ENCODE measurements at places on chromosomes 13 and 19.
A peak's percentile ranks its signal among the peaks of the same experiment; 100 is the strongest.

DNA sequence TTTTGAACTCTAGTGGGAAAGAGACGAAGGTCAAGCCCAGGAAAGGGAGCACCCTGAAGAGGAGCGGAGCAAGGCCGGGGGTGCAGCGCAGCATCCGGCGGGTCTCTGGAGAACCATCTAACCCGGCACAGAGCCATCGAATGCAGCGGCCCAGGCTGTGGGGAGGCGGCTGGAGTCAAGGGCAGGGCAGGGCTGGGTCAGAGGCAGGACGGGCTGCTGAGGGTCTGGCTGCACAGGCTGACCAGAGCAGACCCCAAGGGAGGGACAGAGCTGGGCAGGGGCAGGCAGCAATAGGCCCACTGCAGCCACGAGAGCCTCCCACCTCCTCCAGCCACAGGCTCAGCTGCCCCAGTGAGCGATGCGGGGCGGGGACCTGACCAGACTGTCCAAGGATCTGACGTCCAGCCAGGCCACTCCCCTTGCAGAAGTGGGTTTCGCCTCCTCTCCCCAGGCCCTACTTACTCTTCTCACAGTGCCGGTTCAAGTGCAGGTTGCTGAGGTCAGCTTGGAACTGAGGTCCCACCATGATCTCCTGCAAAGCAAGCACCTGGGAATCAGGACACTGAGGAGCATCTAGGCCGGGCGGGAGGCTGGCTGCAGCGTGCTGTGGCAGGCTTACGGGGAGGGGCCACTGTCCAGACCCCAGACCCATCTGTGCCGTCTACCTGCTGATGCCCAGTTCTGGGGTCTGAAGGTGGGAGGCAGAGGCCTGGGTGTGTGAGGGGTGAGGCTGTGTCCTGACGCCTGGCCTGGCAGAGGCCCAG, 19.2 kb downstream of the MIER2 start:
- no peak for DNase-seq

- no peak for DNase-seq
These were observed 310.2 kb downstream of the SLITRK5 start for GRCh38 chr13:87981416-87981815.

DNA sequence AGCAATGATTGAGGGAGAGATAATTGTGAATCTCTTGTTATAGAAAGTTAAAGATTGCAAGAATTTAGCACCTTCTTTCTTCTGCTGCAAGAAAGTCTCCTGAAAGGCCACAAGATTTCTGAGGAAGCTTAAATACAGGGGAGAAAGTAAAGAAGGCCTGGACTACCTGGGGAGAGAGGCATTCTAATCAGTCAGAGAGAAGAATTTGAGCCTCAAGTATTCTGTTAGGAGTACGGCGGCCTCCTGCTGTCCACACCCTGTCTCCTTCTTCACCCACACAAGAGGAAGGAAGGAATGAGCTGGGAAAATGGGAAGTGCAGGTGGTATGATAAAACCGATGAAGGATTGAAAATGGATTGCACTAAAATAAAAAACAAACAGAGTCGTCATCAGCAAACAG, 474.7 kb downstream of the DIAPH3 start:
- no peak for DNase-seq

DNA sequence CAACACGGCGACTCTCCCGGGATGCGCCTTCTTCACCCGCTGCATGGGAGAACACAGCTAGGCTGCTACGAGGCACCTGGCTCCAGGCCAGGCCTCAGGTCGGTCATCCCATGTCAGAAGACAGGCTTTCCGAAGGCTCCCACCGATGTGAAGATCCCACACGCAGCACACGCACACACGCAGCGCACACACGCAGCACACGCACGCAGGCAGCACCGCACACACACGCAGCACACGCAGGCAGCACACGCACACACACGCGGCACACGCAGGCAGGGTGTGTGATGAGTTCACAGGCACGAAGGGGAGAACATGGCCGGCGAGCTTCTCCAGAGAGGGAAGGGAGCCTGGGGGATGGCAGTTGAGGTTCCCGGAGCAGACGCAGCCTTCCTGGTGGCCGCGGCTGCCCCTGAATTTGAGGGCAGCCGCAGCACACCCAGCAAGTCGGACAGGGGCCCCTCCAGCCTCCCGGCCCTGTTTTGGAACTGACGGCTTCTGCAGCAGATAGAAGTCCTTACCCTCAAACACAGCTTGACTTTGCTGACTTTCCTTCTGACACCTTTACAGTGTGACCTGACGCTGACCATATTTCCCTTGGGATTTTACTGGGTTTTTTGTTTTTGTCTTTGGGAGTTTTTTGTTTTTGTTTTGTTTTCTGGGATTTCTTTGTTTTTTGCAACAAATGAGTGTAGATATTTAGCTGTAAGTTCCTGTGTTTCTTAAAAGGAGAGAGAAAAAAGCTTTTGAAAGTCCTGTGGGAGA, 55.9 kb downstream of the RASA3 start:
- no peak for DNase-seq

DNA sequence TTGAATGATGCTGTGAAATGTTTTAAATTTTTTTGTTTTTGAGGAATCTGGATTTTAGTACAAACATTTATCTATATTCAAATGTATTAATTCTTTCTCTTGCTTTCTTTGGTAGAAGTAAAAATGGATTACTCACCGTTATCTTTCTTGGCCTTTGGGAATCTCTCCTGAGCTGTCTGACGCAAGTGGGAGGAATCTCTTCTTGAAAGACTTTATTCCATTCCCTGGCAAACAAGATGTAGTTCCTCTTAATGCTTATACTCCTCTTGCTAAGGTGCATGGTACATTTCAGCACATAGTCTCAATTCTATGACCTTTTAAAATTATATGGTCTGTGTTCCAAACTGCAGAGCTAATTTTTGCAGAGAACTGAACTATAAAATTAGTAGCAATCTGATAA, 246.2 kb upstream of the SLC10A2 start:
- DNase-seq, result no peak

DNA sequence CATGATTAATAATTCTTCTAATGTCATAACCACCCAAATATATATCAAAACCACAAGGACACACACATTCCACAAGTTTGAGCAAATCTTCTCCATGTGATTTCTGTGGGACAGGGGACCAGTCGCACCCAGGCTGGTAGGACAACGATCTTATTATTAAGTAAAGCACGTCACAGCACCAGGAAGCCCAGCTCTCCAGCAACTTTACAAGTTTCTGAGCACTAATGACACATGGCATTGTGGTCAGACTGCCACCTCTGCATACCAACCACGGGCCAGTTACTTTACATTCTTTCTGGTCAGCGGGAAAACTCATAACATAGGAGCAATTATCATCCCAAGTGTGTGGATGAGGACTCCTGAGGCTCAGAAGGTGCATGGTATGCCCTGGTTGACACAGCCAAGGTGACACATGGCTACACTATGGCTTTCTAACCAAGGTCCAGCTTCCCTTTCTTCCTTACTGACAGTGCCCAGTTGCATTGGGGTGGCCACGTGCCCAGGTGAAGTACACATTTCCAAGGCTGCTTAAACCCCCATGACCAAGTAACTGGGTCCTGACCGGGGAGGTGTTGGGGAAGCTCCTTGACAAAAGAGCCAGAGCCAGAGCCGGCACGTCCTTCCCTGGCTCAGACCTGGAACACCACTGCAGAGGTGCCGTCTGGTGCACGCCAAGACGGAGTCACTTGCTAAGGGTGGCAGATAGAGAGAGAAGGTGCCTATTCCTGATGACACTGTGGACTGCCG, 27.4 kb downstream of the LATS2 start:
- peak; percentile 41 for DNase-seq

DNA sequence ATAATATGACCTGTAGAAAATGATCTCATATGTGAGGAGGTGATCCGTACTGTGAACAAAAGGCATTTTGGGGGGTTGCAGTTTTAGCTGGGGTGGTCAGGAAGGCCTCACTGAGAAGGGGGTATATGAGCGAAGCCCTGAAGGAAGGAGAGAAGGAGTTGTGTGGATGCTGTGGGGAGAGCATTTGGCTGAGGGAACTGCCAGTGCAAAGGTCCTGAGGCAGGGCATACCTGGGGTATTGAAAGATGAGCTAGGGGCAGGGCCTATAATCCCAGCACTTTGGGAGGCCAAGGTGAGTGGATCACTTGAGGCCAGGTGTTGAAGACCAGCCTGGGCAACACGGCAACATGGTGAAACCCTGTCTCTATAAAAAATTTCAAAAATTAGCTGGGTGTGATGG, 2.5 kb downstream of the SELENOV start:
- no peak for DNase-seq

DNA sequence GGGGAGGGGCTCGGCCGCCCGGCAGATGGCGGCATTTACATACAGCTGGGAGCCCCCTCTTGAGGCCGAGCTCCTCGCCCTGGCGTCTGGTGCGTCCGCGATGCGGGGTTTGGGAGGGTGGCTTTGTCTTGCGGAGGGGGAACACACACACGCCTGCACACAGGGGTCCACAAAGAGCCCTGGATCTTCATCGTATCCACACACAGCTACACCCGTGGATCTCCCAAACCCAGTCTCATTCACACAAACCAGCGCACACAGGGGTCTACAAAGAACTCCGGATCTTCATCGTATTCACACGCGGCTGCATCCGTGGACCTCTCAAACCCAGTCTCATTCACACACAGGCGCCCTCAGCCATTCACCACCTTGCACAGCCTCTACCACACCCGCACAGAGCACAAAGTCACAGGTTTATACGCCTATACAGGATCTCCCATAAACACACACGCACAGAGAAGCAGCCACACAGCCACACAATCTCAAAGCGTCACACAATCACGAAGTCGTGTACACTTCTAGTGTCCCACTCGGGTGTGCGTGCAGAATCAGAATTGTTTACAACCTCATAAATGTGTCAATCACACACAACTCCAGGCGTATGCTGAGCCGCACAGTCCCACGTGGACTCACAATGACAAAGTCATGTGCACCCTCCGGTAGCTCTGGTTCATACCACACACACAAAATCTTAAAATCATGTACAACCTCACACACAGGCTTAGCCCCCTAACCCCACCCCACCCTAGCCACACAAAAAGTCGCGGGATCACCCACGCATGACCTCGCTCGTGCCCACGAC, 550 bp upstream of the DLL3 start:
- peak; percentile 68 for DNase-seq

- no peak for DNase-seq
These were observed 31.3 kb upstream of the ASF1B start for GRCh38 chr19:14167576-14168138.

DNA sequence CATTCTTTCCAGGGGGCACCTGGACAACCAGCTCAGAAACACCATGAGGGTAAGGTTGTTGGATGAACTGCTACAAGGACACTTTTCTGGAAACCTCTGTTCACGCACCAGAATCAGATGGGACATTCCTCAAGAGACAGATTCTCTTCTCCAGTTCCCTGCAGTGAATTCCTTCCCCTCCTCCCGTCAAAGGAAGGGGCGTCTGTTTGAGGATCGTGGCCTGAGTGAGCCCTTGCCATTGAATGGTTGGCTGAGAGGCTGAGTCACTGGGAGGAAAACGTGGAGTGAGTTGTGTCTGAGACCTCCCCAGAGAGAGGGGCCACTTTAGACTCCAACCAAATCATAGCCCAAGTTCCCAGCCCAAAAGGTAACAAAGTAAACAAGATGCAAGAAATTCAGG, 79.4 kb upstream of the ZNF507 start:
- DNase-seq, result peak; percentile 57

DNA sequence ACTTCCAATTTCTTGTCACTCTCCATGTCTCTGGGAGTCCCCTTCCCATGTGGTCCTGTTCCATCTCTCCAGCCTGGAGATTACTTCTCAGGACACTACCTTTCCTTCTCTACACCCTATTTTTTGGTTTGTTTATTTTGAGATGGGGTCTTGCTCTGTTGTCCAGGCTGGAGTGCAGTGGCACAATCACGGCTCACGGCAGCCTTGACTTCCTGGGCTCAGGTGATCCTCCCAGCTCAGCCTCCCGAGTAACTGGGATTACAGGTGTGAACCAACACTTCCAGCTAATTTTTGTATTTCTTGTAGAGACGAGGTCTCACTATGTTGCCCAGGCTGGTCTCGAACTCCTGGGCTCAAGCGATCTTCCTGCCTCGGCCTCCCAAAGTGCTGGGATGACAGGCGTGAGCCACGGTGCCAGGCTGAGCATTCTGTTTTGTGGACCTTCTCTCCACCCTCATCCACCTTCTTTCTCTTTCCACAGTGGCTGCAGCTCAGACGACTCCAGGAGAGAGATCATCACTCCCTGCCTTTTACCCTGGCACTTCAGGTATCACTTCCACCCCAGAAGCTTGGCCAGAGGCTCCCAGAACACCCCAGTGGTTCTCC, 644 bp downstream of the HCST start:
- DNase-seq, result no peak

- DNase-seq, result no peak
These were observed 15.7 kb downstream of the SERPINE3 start for GRCh38 chr13:51355217-51355616.

- no peak for DNase-seq
These were observed 1.3 kb upstream of the FFAR1 start for GRCh38 chr19:35346193-35347052.

GRCh38 chr19:55440411-55441105, 2.5 kb downstream of the SHISA7 start:
- DNase-seq, result peak; percentile 72

Data from Daoy (cell line).